Fibroblast of skin of back (primary cell): ENCODE measurements at places on chromosomes 12 and 14.

- no peak for DNase-seq
These were observed 477.1 kb downstream of the FSCB start for GRCh38 chr14:44029933-44030332.

DNA sequence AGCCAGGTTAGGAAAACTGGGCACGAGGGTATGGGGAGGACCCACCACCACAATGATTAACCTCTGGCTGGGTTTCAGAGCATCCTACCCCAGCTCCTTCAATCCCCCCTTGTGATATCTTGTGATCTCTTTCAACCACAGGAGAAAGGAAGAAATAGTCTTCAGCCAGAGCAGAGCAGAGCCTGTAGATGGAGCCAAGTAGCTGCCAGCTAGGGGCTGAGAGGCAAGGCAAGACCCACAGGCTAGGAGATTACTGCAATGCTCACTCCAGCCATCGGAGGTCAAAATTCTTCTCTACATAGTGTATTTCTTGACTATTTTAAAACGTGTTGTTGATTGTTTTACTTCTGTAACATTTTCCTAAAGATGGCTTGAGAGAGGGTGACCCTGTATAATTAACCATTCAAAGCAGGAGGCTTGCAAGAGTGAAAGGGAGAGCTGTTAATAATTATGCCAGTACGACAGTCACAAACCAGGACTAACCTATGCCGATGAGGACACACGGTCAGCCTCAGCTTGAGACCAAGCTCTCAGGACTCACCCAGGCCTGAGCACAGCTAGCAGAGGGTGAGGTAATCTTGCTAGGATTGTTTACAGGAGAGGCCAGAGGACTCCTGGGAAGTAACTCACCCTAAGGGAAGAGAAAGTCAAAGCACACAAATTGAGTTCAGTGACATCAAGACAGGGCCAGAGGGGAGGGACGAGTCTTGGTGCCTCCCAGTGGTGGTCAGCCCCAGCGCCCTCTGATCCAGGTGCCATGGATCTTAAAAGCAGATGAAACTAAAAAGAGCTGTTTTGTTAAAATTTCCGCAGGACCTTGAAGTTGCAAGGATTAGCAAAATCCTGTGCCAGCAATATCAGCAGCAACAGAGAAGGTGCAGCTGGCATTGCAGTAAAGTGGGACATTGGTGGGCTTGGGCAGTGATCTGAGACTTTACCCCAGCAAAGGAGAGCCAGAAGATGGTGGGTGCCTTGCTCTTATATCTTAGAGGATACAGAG is 29.8 kb upstream of the CDKN3 start:
- peak; percentile 68 for DNase-seq

GRCh38 chr14:69152902-69153151 is at the start of gene DCAF5:
Gene DCAF5 (minus strand): TSS chr14:69153119. CDS start chr14:69152978, 141 bp downstream.
- DNase-seq = no peak

DNA sequence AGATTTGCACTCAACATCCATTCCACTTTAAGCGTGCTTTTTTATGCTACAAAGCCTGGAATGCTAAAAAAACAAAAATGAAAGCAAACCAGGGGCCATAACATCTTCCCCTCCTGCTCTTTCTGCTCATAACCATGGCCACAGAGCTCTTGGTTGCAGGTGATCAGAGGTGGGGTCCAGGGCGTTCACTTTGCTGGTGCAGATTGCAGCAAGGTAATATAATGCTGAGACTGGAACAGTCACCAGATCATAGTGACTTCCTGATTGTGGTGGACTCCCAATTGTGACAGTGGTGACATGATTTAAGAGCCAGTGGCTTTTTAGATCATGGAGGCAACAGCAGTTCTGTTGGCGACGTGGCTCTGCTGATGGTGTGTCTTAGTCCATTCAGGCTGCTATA is 115.0 kb upstream of the CPM start:
- no peak for DNase-seq

DNA sequence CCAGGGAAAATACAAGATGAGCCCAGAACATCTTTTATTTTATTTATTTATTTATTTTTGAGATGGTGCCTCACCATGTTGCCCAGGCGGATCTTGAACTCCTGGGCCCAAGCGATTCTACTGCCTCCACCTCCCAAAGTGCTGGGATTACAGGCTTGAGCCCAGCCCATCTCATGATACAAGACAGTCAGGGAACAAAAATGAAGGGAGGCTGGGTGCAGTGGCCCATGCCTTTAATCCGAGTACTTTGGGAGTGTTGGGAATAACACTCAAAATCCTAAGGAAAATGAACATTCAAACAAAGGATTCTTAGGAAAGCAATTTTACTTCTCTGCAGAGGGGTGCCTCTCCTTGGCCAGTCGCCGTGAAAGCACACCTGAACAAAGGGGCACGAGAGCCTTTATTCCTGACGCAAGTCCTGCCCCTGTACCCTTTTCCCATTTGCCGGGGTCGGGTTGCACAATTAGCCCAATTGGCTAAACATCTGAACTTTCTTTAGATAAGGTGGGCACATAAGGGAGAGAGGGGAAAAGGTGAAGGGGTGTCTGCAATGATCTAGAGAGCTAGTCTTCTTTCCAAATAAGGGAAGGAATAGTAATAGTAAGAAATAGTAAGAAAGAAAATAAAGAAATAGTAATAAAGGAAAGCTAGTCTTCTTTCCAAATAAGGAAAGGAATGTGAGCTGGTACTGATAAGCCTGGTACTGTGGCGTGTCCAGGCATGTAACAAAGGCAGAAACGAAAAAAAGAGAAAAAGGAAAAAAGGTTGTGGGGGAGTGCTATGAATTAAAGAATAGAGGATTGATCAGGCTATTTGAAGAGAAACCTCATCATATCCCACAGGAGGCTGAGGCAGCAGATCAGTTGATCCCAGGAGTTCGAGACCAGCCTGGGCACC is 13.4 kb downstream of the NCAPD2 start:
- peak; percentile 68 for DNase-seq

DNA sequence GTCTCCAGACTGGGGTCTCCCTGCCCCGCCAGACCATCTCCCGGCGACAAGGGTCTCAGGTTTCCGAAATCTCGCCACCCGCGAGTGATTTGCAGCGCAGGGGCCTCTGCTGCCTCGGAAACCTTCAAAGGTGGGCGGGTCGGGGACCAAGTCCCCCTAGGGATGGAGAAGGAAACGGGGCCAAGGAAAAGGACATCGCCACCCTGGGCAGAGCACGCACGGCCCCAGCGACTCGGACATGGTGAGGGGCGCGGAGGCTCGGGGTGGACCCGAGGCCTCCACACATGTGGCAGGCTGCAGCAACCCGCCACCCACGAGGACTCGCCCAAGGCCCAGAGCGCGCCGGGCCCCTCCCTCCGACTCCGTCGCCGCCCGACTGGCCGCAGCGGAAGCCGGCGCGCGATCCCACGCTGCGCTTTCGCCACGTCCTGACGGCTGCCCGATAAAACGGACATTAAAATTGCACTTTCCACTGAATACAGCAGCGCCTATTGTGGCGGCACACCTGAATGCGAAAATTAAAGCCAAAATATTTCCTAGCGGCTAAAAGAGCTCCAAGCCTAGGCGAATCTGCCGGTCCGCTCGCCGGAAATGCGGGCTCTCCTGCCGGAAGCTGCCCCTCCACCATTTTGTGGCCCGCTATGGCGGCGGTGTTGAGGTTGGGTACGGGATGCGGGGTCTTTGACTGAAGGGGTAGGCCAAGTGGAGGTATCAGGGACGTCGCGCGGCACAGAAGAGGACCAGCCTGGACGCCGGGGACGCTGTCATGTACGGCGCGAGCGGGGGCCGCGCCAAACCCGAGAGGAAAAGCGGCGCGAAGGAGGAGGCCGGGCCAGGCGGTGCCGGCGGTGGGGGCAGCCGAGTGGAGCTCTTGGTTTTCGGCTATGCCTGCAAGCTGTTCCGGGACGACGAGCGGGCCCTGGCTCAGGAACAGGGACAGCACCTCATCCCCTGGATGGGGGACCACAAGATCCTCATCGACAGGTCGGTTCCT is at the start of gene SFSWAP:
Gene SFSWAP, plus strand, starts transcription at position 627 of the 994 bp plus-strand sequence. Its CDS starts 140 bp downstream, at position 767.
- DNase-seq = peak; percentile 81

- DNase-seq = no peak
These were observed 24.3 kb downstream of the CEP170B start for GRCh38 chr14:104889375-104889757.

DNA sequence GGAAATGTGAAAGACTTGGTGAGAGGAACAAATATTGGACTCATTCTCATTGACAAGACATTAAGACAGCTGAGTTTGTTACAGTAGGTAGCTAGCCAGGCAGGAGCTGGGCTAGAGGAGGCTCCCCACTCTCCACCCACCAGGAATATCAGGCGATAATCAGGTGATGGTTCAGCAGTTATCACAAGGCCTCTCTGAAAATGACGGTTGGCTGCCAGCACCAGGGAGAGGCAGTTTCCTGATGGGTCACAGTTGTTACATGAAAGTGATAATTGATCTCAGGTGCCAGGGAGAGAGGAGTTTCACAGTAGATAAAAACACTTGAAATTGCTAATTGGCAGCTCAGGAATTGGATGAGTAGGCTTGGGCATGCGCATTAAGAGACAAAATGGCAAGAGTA is 116.5 kb downstream of the TMTC2 start:
- no peak for DNase-seq

- no peak for DNase-seq
These were observed 28.8 kb upstream of the BEGAIN start for GRCh38 chr14:100615736-100616695.

- no peak for DNase-seq
These were observed 9.1 kb upstream of the BLTP3B start for GRCh38 chr12:100151769-100152168.

- DNase-seq = peak; percentile 80
These were observed at the start of gene PELI2 for GRCh38 chr14:56117765-56118610. Gene PELI2 (plus strand): TSS chr14:56118411. CDS start chr14:56118661, 250 bp downstream.

GRCh38 chr12:68630598-68630997 is 19.9 kb downstream of the RAP1B start:
- no peak for DNase-seq

- no peak for DNase-seq
These were observed 91.8 kb upstream of the RIN3 start for GRCh38 chr14:92421751-92422150.

DNA sequence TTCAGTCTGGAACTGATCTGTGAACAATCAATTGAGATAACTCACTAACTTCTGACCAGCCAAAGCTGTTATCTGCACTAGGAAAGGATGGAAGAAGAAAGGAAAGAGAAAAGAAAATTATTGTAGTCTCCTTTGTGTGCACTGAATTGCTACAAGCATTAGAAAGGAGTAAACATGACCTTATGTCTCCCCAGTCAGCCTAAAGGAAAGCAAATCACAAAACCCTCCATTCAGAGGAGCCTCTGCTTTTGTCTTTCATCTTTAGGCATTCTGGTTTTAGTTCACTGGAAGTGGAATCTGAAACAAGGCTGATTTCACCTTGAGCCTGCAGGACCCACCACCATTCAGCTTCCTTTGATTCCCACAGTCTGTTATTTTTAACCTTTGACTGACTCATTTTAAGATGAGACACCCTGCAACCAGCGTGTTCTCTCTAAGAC is 26.0 kb downstream of the TBX3 start:
- no peak for DNase-seq

DNA sequence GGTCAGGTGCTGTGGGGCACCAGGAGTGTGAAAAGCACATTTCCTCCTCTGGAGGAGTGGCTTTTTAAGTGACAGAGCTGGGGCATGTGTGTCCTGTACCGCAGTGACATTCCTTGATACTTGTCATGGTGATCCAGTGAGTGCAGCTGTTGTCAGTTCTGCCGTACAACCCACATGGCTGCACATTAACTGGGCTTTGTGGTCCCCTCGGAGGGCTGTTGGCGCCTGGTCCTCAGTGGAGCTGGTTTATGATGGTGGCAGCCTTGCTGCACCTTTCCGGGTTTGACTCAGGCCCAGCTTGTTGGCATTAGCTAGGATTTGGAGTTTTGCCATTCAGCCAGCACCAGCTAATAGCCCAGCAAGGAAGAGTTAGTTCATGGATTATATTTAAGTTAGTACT is 77.0 kb downstream of the SLC25A47 start:
- DNase-seq = no peak

GRCh38 chr12:42568952-42569915 is 20.3 kb downstream of the PRICKLE1 start:
- DNase-seq = peak; percentile 69

DNA sequence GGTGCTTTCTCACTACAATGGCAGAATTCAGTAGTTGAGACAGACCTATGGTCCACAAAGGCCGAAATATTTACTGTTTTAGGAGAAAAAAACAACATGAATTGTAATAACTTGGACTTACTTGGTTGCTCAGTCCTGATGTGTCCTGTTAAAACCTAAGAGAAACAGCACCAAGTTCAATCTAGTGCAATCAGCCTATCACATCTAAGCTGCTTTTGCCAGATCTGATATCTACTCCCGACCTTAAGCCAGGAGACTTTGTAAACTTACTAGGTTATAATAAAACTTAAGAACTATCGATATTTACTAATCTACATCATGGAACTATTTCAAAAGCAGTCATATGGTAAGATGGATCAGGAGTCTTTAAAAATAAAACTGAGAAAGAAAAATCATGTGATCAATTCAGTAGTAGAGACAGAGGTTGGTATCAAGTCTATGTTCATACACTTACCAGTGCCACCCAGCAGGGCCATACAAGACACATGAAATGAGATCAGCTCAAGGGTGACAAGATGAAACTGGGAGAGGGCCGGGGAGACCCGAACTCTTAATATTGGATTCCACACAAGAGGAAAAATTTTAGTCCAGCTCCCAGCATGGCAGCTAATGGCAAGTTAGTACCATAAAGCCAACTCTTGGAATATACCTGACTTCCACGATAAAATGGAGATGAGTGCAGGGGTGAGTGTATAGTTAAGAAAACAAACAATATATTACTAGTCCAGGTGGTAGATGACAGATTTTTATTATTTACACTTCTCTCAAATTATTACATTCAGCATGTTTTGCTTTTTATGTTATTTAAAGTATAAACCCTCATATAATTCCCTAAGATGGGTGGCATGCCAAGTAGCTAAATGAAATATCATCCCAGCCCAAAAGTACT is 27.5 kb downstream of the NUDT4 start:
- DNase-seq = no peak

GRCh38 chr12:57727758-57728395 is 10.7 kb downstream of the AGAP2 start:
- DNase-seq = no peak

GRCh38 chr14:37816135-37816534 is 220.7 kb downstream of the TTC6 start:
- DNase-seq = no peak

- no peak for DNase-seq
These were observed 6.3 kb upstream of the RIN3 start for GRCh38 chr14:92507174-92507768.
